ENCODE measurements at places on chromosomes 6 and 20.
A peak's percentile ranks its signal among the peaks of the same experiment; 100 is the strongest.

DNA sequence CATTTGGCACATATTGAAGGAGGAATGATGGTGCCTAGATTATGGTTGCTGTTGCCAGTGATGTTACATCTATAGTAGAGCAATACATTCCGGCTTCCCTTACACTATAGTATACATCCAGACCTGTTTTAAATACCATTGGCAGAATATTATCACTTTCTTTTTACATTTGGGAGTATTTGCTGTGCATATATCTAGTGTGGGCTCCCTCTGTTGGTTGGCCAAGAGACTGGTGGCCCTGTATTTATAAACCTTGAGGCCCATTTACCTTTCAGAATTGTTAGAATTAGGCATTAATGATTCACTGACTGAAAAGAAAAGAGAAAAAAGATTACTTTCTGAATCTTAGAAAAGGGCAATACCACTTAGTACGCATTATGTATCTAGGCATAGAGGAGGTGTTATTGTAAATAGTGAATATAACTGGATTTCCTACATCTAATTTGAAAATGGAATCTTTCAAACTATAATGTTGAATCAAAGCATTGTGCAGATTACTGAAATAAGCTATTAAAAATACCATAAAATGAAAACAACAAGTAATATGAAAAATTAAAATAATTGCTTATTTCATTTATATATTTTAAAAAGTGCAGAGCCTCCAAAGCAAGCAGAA is 628.8 kb upstream of the MAN1A1 start:
- DNase-seq: no peak

DNA sequence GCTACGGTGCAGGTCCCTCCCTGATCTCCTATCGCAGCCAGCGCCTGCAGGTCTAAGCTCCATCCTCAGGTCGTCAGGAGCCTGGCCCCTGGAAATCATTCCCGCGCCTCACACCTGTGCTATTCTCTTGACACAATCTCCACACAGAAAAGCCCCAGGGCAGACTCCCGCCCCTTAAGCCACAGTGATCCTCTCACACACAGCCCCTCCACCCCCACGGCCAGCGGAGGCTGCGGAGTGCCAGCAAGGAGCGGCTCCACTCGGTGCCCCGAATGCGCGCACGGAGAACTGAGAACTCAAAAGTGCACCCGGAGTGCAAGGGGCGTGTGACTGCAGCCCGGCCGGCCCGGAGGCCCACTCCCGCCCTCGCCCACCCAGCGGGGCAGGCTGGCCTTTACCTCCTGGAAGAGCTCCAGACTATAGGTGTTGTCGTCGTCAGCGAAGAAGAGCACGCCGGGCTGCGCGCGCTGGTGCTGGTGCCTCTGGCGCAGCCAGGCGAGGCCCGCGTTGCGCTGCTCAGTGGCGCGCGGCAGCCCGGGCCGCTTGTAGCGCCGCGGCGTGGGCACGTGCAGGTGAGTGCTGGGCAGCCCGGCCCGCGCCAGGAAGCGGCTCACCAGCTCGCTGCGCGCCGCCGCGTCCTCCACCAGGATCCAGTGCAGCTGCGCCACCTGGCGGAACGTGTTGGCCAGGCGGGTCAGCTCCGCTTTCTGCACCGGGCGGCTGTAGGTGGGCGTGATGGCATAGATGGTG is 1.2 kb downstream of the B3GAT2 start:
- peak; percentile 89 for DNase-seq

GRCh38 chr20:32626859-32627636 is 41.9 kb upstream of the NOL4L start:
- DNase-seq: peak; percentile 94

- no peak for DNase-seq
These were observed 72.4 kb upstream of the BACH2 start for GRCh38 chr6:90369024-90369519.
